Adrenal gland (tissue), 19 donors: ENCODE measurements at places on chromosomes 4 and X. TPM values are rescaled to one million over a fixed set of nuclear protein-coding genes. Genes with fewer than 3 reads are reported as not detected.

STAP1 gene
- not detected for total RNA-seq

ADRA2C gene
- total RNA-seq = 14.5 TPM

TEX13C gene
- total RNA-seq = not detected

TMEM144 gene
- 19.9 TPM for total RNA-seq

DNA sequence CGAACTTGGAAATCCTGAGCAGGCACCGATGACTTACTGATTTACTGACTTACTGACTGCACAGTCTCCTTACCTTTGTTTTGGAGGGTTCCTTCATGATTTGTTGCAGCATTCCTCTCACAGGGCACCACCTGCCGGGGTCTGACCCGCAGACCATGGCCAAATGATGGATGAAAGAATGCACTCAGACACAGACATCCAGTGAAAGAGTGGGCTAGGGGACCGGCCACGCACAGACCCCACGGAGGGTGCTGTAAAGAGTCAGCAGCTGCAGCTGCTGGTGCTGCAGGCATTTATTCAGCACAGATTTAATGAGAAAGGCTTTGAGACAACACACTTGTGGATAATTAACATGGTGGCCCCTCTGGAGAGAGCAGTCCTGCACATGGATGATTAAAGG, 3.4 kb downstream of the MAGEB5 start:
- H3K27ac ChIP-seq = no peak overlapping the region
- DNase-seq = no peak
- H3K4me3 ChIP-seq = no peak overlapping the region
- no peaks in the 10 kb centered on the region for H3K36me3 ChIP-seq

- no peaks in the 10 kb centered on the region for H3K36me3 ChIP-seq
- no peaks in the 10 kb centered on the region for H3K4me1 ChIP-seq
- no peak overlapping the region for H3K27ac ChIP-seq
- peaks cover 48% of the 10 kb centered on the region for H3K27me3 ChIP-seq
Measured at GRCh38 chrX:153642051-153642654, 4.8 kb upstream of the DUSP9 start.

DNA sequence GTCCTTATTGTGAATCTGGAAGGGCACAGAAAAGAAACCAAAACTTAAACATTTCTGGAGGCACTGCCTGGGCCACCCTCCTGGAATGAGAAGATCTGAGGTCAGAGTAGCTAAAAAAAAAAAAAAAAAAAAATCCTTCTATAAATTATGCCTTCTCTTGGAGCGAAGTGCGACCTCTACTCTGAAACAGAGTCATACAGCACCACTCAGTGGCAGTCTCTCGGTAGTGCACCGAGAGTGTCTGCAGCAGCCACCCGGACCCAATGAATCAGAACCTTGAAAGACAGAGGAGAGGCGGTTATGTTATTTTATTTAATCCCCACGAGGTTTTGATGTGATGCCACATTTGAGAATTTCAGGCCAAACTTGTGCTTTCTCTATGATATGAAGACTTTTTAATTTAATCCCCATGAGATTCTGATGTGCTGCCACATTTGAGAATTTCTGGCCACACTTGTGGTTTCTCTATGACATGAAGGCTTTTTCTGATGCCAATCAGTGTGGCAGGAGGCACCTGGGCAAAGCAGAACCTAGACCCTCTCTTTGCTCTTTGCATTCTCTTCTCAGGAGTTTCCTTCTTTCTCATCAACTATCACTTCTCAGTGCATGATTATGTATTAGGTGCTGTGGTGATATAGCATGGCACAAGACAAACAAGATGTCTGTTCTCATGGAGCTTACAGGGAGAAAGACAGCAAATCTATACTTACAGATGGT, 5.6 kb upstream of the CT47C1 start:
- peaks cover 13% of the 10 kb centered on the region for H3K27me3 ChIP-seq
- no peak overlapping the region for H3K4me3 ChIP-seq
- peak; percentile 66 for DNase-seq
- H3K36me3 ChIP-seq = no peaks in the 10 kb centered on the region
- no peaks in the 10 kb centered on the region for H3K4me1 ChIP-seq

- no peak overlapping the region for H3K27ac ChIP-seq
- DNase-seq = no peak
- peaks cover 9% of the 10 kb centered on the region for H3K27me3 ChIP-seq
- no peaks in the 10 kb centered on the region for H3K36me3 ChIP-seq
Measured at GRCh38 chrX:106783716-106784115, 18.8 kb upstream of the TBC1D8B start.

GRCh38 chr4:57104706-57105560, 5.3 kb downstream of the IGFBP7 start:
- H3K27me3 ChIP-seq = peaks cover 13% of the 10 kb centered on the region
- no peak for DNase-seq
- no peak overlapping the region for H3K27ac ChIP-seq
- H3K36me3 ChIP-seq = no peaks in the 10 kb centered on the region

DNA sequence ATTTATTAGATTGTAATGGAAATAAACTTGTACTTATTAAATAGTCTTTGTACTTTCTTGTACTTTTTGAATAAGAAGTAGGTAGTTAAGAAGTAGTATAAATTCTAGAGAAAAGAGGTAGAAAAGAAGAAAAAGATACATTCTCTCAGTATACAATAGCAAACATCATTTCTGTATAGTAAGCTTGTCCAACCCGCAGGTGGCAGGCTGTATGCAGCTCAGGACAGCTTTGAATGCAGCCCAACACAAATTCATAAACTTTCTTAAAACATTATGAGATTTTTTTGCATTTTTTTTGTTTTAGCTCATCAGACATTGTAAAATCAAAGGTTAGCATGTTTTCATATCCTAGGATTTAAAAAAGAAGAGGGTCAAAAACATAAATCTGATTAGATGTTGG, 441.6 kb downstream of the DTHD1 start:
- no peak overlapping the region for H3K4me3 ChIP-seq
- no peaks in the 10 kb centered on the region for H3K4me1 ChIP-seq
- DNase-seq = no peak
- no peaks in the 10 kb centered on the region for H3K36me3 ChIP-seq
- H3K27ac ChIP-seq = no peak overlapping the region
- no peaks in the 10 kb centered on the region for H3K27me3 ChIP-seq

- H3K27me3 ChIP-seq = no peaks in the 10 kb centered on the region
- no peaks in the 10 kb centered on the region for H3K4me1 ChIP-seq
- DNase-seq = no peak
- H3K4me3 ChIP-seq = no peak overlapping the region
- no peak overlapping the region for H3K27ac ChIP-seq
Measured at GRCh38 chr4:73730292-73730691, 10.1 kb upstream of the CXCL8 start.
